ENCODE measurements at places on chromosomes 5 and 9. TPM values are rescaled to one million over a fixed set of nuclear protein-coding genes. Genes with fewer than 3 reads are reported as not detected.

NUTM2F gene
- 0.69 TPM for total RNA-seq

GRM6 gene
- 0.46 TPM for total RNA-seq

OCLN gene
- total RNA-seq, result 6.8 TPM

ZBTB34 gene
- 12.7 TPM for total RNA-seq

CFAP77 gene
- not detected for total RNA-seq

SH3GL2 gene
- total RNA-seq, result 8.9 TPM

ELOVL7 gene
- total RNA-seq, result 2.8 TPM

HRH2 gene
- total RNA-seq, result 0.69 TPM

ARAP3 gene
- 0.68 TPM for total RNA-seq

GPR151 gene
- 38.6 TPM for total RNA-seq
